ENCODE measurements at places on chromosomes 3 and 15.

GRCh38 chr3:40167958-40168357 lies 141.5 kb upstream of the EIF1B start:
- no peak for DNase-seq

DNA sequence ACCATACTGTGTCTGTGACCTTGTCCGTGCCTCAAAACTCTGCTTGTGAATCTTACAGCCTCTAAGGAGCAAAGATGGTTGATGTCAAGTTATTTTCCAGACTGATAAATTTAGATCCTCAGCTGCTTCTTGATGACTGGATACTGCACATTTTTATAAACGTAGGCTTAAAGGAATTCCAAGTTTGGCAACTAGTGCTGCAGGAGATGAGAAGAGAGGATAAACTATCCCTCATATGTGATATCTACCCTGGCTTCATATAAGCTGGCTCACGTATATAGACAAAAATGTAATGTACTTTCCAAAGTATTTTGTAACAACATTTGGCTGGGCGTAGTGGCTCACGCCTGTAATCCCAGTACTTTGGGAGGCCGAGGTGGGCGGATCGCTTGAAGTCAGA lies 89.6 kb downstream of the GMPS start:
- no peak for DNase-seq

GRCh38 chr3:85589145-85589544 lies 630.4 kb downstream of the CADM2 start:
- DNase-seq: no peak

GRCh38 chr3:179348325-179349013 lies 960 bp downstream of the MFN1 start:
- peak; percentile 49 for DNase-seq

DNA sequence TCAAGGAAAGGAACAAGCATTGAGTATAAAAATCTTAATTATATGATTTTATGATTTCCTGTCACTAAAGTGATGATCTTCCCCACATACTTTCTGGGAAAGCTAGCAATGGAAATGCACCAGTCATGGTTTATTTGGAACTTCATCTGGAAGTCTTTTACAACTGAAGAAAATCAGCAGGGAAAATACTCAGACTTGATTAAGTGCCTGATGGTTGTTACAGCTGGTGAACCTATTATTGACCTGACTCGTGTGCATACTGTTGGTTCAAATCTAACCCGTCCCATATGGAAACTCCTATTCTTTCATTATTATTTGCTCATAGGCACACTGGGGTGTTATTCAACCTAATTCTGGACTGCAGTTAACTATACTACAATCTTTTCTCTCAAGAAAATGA lies 701.8 kb upstream of the CCDC54 start:
- no peak for DNase-seq

Measured in hematopoietic multipotent progenitor cell treated with erythropoietin and hydrocortisone succinate and interleukin-3 and kit ligand, for 4 days (in vitro differentiated cells).